ENCODE measurements at places on chromosomes 7 and 10.
A peak's percentile ranks its signal among the peaks of the same experiment; 100 is the strongest.

- peak; percentile 32 for DNase-seq
Observed at GRCh38 chr7:636396-636795, 90.1 kb upstream of the DNAAF5 start.

DNA sequence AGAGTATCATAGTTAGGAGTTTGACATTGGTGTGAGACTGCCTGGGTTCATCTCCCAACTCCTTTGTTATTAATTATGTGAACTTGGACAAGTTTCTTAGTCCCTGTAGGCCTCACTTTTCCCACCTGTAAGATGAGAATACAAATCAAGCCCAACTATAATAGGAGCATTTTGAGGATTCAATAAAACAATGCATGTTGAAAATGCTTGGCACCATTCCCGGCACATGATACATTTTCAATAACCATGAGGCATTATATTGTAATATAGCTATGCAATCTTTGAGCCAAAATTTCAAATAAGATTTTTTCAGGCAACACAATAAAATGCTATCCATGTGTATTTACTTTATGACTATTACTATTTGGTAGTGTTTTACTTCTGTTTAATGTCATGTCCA is 229.0 kb upstream of the SP4 start:
- DNase-seq, result no peak

- DNase-seq, result peak; percentile 81
Observed at GRCh38 chr7:158587162-158588084, at the start of gene PTPRN2. PTPRN2 (minus strand) TSS chr7:158587823.

- DNase-seq, result peak; percentile 7
Observed at GRCh38 chr10:104435822-104436221, 82.2 kb downstream of the CFAP58 start.

DNA sequence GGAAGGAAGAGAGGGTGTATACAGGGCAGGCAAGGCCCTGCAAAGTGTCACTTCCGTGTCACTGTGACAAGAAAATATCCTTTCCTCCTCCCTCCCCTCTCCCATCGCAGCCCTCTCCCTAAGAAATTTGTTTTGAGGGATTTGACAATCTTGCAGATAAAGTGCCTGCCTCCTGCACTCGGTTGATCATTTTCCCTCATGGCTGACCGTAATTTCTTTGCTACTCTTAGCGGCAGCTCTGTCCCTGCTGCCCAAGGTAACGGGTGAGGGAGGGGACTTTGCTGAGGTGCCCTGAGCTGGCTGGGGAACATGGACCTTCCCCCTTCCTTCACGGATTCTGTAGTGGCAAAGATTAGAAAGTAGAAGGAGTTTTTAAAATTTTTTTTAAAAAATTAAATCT is 179.1 kb downstream of the TCF7L2 start:
- DNase-seq, result no peak

DNA sequence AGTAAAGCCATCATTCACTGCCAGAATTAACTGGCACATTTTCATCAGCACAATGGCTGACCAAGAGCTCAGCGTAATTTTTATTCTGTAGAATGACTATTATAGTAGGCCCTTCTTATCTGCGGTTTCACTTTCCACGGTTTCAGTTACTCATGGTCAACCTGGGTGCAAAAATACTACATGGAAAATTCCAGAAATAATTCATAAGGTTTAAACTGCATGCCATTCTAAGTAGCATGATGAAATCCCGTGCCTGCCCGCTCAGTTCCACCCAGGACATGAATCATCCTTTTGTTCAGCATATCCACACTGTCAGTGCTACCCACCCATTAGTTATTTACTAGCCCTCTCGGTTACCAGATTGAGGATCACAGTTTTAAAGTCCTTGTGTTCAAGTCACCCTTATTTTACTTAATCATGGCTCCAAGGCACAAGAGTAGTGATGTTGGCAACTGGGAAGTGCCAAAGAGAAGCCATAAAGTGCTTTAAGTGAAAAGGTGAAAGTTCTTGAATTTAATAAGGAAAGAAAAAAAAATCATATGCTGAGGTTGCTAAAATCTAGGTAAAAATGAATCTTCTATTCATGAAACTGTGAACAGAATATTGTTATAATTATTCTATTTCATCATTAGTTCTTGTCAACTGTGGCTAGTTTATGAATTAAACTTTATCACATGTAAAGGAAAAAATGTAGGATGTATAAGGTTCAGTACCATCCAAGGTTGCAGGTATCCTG is 204.9 kb downstream of the DOCK4 start:
- peak; percentile 94 for DNase-seq

DNA sequence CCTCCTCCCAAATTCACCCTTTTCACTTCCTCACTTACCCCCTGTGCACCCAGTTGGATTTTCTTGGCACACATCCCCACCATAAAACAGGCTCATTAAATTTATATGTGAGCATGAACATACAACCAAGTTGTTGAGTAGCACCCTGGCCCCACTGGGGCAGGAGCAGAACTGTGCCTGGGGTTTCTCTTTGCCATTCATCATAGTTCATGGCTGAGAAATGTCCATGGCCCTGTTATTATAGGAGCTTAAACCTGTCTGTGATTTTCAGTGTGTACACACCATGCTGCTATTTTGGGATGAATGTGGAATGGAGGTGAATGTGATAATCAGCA is 618.8 kb downstream of the LRMDA start:
- no peak for DNase-seq

GRCh38 chr10:60312818-60313588 is 76.7 kb downstream of the ANK3 start:
- DNase-seq, result peak; percentile 5

DNA sequence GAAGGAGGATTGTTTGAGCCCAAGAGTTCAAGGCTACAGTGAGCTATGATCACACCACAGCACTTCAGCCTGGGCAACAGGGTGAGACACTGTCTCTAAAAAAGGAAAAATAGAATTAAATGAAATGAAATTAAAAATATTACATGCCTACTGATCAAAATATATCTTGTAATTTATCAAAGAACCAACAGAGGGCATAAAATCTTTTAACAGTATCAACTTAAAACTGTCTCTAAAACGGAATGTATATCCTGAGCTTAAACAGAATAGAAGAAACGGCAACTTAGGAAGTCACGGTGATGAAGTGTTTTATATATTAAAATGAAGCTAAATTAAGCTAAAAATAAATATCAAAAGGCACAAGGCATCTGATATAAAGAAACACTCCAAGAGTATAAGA is 78.8 kb downstream of the MTPAP start:
- DNase-seq, result no peak
